ENCODE measurements at places on chromosomes 7 and 10. TPM values are rescaled to one million over a fixed set of nuclear protein-coding genes. Genes with fewer than 3 reads are reported as not detected.

GRCh38 chr7:19296617-19297016, 151.4 kb upstream of the FERD3L start:
- DNase-seq, result no peak

- no peak for DNase-seq
Observed at GRCh38 chr7:153942036-153942435, 110.2 kb upstream of the DPP6 start.

GRCh38 chr10:52617346-52617745, 155.2 kb downstream of the MBL2 start:
- no peak for DNase-seq

- no peak for DNase-seq
Observed at GRCh38 chr7:80770675-80771081, 132.2 kb downstream of the CD36 start.

GATA3 gene
- polyA plus RNA-seq, result 17.9 TPM

DNA sequence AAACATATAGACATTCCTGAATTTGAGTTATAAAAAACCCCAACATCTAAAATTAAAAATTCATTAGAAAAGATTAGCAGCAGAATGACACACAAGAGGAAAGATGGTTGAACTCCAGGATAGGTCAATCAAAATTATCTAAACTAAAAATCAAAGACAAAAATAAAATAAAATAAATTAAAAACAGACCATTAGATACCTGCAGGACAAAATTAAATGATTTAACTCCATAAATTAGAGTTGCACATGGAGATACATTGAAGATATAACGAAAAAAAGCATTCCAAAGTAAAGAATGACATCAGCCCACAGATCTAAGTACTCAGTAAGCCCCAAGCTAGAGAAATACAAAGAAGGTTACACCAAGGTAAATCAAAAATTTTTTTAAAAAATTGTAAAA, 226.1 kb upstream of the SORCS1 start:
- no peak for DNase-seq

- no peak for DNase-seq
Observed at GRCh38 chr7:151122796-151123157, 36.5 kb downstream of the AGAP3 start.

- DNase-seq, result no peak
Observed at GRCh38 chr7:600149-601035, 80.7 kb upstream of the PDGFA start.

DNA sequence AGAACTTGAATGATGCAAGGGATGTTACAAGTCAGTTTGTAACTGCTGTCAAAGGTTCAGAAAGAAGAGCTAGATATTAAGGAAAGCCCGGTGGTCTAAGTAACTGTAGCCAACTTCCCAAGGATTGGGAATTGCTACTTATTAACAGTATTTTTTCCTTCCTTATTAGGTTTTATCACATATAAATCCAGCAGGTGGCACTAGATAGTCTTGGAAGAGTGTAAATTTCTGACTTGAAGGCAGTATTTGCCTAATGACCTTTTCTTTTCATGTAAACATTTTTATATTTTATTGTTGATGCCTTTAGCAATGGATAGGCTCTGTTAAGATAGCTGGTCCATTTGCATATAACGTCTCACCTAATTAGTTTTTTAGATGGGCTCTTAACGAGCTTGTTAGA, 51.2 kb downstream of the ANLN start:
- DNase-seq, result peak; percentile 2

GRCh38 chr7:103821092-103821491, 168.4 kb downstream of the RELN start:
- no peak for DNase-seq

DNA sequence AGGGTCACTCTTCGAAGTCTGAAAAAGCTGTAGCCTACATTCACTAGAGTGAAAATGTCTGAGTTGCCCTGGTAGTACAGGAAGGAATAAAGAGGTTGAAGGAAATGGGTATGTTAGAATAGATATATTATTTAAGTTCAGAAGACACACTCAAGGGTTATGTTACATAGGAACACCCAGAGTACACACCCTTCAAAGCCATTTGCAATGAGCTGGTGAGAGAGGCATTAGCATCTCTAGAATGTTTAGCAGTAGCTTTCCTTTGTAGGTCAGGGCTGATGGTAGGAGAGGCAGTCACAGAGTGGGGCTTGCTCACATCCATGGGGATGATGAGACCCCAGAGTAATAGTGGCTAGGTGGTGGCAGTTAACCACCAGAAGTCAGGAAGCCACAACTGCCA, 221.2 kb downstream of the SLC25A13 start:
- no peak for DNase-seq

- DNase-seq, result no peak
Observed at GRCh38 chr10:130491693-130492050, 355.5 kb downstream of the GLRX3 start.

- no peak for DNase-seq
Observed at GRCh38 chr7:131769241-131769640, 212.8 kb upstream of the PODXL start.

RARRES2 gene
- polyA plus RNA-seq, result 400 TPM

DNA sequence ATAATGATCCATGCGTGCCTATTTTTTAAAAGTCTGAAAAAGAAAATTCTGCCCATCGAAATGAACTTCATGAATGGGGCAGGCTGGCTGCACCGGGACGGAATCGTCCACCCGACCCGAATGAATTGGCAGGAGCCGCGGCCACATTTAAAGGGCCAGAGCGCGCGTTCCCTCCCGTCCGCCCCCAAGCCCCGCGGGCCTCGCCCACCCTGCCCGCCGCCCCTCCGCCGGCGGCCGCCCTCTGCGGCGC, 319 bp upstream of the GATA3 start:
- DNase-seq, result no peak

HELLS gene
- 1.7 TPM for polyA plus RNA-seq

- DNase-seq, result no peak
Observed at GRCh38 chr7:108425714-108426275, 30.4 kb downstream of the NRCAM start.

GIMAP4 gene
- 41.1 TPM for polyA plus RNA-seq

DNA sequence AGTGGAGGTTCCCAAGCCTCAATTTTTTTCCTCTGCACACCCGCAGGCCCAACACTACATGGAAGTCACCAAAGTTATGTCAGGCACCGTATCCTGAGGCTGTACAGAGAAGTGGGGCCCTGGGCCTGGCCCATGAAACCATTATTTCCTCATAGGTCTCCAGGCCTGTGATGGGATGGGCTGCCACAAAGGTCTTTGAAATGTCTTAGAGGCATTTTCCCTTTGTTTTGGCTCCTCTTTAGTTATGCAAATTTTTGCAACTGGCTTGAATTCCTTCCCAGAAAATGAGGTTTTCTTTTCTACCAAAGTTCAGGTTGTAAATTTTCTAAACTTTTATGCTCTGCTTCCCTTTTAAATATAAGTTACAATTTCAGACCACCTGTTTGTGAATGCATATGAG, 365.2 kb downstream of the HGF start:
- no peak for DNase-seq

SLC13A1 gene
- polyA plus RNA-seq, result not detected

SCIN gene
- polyA plus RNA-seq, result 1.3 TPM

DNA sequence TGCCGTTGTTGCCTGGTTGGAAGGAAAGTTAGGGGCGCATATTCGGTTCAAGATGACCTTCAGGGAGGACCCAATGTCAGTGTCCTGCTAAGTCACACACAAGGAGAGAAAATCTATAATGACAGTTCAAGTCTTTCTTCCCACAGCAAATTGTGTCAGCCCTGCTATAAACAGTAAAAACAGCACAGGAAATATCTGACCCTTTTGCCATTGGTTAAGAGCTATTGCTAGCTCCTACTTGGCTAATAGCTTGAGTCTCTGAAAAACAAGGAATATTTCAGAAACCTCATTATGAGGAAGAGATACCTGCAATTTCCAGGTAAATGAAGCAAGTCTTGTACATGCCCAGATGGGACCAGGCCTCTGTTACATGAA, 175.6 kb downstream of the SKIDA1 start:
- no peak for DNase-seq

OPN1SW gene
- polyA plus RNA-seq, result not detected

DNA sequence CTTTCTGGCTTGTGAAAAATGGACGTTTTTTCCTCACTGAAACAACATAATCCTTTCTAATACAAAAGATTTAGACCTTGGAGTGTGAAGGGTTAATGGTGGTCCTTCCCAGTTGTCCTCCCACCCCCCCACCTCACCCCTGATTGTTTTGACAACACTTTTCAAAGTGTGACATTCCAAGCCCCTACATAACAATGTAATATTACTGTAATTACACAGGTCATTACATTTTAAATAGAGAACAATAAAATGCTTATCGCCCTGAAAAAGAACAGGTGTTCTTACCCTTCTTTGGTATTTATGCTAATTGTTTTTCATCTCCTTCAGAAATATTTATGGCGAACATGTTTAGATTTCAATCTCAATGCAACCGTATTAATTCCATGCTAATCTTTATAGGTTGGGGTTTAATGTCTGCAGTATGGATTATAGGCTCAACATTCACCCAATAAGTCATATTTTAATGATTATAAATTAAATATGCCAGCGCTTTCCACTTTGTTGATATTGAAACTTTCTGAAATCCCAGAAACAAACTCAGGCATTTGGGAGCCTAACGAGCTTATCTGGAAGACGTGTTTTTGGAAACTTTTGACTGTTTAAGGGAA, 5.0 kb downstream of the TCF7L2 start:
- no peak for DNase-seq

DNA sequence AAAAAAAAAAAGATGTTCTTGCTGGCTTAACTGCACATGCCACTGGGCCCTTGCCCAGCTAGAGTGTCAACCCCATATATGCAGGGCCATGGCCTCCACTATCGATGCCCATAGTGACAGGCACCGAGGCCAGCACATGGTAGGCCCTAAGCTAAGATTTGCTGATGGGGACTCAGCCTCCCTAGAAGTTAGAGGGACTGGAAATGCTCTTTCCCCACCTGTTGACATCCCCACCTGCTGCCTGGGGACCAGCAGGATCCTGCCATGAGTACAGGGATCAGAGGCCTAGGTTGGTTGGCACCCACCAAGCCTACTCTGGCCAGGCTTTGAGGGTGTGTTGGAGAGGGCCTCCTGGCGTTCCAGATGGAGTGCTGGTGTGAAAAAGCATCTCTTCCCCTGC, 16.0 kb upstream of the SLC18A2 start:
- no peak for DNase-seq

DNA sequence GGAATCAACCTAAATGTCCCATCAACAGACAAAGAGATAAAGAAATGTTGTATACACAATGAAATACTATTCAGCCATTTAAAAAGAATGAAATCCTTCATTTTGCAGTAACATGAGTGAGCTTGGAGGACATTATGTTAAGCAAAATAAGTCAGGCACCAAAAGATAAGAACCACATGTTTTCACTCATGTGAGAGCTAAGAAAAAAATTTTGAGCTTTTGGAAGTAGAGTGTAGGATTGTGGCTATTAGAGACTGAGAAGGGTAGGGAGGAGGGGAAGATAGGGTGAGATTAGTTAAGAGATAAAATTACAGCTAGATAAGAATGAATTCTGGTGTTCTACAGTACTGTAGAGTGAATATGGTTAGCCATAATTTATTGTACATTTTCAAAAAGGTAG, 8.3 kb upstream of the YAE1 start:
- DNase-seq, result no peak

- DNase-seq, result no peak
Observed at GRCh38 chr7:66033471-66034385, 41.9 kb upstream of the ASL start.

DNA sequence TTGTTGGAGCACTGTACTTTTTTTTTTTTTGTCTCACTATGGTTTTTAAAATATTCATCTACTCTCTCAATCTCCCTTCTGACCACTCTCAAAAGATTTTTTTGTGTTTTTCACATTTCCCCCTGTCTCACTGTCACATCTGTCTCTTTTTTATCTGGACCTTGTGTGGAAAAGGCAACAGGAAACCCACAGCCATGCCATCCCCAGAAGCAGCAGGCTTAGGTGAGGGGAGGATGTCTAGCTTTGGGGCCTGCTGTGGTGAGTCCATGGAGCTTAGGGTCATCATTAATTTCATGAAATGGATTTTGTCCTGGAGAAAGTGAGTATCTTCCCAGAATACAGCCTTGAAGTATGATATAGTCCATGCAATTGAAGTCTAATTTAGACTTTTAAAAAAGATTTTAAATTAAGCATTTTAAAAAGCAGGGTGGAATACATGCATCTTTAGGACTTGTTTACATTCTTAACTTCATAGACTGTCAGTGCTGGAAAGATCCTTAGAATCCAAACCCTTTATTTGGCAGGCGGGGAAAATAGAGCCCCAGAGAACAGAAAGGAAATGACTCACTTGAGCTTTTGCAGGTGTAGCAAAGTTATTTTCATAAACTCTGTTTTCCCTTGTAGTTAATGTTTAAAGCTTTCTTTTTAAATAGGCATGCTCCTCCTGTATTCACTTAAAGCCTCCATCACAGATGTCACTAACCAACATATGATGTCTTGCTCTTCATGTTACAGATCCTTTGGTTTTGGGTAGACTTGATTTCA, 25.1 kb downstream of the MINDY4 start:
- DNase-seq, result no peak

- DNase-seq, result no peak
Observed at GRCh38 chr7:27214239-27214950, 14.5 kb upstream of the HOXA13 start.

DNA sequence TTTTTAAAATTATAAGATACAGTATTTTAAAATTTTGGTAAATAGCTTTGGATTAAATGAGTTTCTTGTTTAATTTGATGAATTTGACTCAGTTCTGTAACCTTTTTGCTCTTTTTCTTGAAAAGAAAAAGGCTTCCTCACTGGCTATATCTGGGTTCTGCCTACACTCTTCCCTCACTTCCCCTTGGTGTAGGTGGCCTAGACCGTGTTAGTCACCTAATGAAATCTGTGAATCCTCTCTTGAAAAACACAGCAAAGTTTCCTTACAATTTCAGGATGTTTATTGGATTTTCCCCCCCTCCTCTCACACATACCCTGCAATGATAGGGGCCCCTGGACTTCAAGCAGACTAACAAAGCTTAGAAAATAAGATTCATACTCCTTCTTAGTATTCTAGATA, 231.6 kb downstream of the ADK start:
- DNase-seq, result no peak

DNA sequence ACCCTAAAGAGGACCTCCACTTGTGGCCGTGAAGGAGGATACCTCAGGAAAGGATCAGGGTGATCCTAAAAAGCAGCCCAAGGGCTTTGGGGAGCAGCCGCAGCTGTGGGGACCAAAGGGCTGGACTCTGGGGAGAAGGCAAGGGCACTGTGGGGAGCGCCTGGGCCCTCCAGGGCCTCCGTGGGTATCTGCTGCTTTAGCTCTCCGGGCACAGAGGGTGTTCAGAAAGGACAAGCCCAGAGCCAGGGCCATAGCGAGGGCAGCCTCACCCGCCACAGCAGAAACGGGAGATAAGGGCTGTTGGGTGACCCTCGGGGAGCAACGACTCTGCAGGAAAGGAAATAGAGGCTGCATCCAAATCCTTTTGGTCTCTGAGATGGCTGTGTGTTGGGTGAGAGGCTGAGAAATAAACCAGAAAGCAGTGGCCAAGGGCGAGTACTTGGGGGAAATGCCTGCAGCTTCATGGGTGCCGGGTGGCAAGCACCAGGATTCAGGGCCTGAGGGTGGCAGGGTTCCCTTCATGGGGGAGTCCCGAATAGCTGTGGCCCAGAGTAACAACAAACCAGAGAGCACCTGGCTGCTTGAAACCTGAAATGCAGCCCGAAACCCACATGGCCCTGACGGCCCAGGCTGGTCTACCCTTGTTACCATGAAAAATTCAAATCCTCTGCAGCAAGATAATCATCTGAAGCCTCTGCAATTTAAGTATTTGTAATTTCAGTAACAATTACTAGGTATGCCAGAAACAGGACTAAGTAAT, 95.2 kb downstream of the VIPR2 start:
- DNase-seq, result no peak
